Renal pelvis (tissue), 12 donors: ENCODE measurements at places on chromosomes 7 and 10. TPM values are rescaled to one million over a fixed set of nuclear protein-coding genes. Genes with fewer than 3 reads are reported as not detected.

- DNase-seq = no peak
Observed at GRCh38 chr10:75640381-75640780, 209.0 kb downstream of the LRMDA start.

GRCh38 chr10:59627366-59628018 lies 82.2 kb downstream of the SLC16A9 start:
- no peak for DNase-seq

DNA sequence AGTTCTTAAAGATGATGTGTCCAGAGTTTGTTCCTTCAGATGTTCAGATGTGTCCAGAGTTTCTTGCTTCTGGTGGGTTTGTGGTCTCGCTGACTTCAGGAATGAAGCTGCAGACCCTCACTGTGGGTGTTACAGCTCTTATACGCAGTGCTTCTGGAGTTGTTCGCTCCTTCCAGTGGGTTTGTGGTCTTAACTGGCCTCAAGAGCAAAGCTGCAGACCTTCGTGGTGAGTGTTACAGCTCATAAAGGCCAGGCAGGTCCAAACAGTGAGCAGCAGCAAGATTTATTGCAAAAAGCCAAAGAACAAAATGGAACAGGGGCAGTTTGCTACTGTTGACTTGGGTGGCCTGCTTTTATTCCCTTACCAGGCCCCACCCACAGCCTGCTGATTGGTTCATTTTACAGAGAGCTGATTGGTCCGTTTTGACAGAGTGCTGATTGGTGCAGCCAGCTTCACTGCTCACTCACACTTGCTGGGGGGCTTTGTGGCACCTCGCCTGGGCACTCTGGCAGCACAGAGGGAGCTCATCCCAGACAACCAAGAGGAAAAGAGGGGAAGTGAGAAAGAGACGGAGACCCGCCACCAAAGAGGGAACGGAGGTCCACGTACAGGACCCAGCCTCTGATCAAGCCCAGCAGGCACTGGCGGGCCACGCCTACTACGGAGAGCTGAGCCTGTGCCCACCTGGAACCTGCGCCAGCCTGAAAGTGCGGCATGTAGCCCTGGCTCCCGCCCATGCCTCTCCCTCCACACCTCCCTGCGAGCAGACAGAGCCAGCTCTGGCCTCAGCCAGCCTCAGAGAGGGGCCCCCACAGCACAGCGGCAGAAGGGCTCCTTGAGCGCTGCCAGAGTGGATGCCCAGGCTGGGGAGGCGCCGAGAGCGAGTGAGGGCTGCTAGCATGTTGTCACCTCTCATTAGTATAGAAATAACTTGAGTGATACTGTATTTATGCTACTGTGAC lies 55.8 kb upstream of the SEMA3C start:
- no peak for DNase-seq

Gene FGL2
- 35.1 TPM for polyA plus RNA-seq
